ENCODE measurements at places on chromosomes 7 and 10.
A peak's percentile ranks its signal among the peaks of the same experiment; 100 is the strongest.

- no peak for DNase-seq
Observed at GRCh38 chr7:75575488-75576121, 83.5 kb downstream of the SPDYE5 start.

GRCh38 chr10:48317321-48317990, 11.0 kb downstream of the MAPK8 start:
- DNase-seq: no peak

DNA sequence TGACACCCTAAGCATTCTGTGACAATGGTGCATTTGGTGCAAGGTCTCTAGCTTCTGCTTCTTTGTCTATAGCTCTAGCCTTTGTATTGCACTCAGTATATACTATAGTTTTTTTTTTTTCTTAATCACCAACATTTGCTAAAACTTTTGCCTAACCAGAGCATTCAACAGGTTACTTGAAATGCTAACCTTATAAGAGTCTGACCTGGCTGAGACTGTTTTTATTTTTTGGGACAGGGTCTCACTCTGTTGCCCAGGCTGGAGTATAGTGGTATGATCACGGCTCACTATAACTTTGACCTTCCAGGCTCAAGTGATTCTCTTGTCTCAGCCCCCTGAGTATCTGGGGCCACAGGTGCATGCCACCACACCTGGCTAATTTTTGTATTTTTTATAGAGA, 92.4 kb downstream of the ZNF365 start:
- no peak for DNase-seq

DNA sequence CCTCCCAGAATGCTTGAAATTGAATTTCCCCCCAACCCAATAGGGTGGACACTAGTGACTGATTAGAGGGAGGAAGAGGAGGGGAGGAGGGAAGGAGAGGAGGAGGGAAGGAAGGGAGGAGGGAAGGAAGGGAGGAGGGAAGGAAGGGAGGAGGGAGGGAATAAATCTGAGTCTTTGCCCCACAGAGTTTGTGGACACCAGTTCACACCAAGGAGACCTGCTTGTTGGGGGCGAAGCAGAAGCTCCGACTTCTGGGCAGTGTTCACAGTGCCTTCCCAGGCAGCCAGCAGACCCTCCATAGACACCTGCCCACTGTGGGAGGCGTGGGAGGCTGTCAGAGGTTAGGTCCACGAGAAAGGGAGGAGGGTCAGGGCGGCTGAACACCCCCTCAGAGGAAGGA, 44.8 kb downstream of the PRKAG2 start:
- no peak for DNase-seq

- DNase-seq: no peak
Observed at GRCh38 chr10:10613656-10614244, 403.9 kb upstream of the CELF2 start.

DNA sequence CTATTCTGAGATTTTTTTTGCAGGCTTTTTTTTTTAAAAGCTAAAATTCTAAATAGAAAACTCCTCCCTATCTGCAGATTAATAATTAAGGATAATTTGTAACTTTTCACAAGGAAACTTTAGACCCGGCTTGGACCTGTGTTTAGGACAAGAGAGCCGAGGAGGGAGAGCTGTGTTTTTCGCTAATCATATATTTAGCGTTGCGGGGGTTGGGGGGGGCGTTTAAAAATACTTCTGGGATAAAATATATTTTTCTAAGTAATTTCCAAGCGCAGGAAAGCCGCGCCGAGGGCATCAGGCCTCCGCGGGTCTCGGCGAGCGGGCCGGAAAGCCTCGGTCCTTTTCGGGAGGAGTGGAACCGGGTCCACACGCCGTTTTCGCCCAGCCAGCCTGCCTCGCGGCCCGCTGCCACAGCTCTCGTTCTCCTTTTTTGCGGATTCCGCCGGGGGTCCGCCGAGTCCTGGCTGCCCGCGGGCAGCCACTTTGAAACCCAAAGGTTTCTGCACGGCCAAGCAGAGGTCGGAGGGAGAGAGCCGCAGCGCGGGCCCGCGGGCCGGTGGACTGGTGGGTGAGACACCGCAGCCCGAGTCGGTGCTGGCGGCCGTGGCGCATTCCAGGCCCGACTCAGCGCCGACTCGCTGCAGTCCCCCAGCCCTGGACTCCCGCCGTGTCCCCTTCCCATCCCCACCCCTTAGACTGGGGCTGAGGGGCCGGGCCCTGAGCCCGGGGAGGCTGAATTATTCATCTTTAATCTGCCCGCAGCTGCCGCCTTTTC, 2.3 kb downstream of the PAX2 start:
- DNase-seq: no peak

- DNase-seq: no peak
Observed at GRCh38 chr10:75018686-75019307, 92.7 kb upstream of the SAMD8 start.

DNA sequence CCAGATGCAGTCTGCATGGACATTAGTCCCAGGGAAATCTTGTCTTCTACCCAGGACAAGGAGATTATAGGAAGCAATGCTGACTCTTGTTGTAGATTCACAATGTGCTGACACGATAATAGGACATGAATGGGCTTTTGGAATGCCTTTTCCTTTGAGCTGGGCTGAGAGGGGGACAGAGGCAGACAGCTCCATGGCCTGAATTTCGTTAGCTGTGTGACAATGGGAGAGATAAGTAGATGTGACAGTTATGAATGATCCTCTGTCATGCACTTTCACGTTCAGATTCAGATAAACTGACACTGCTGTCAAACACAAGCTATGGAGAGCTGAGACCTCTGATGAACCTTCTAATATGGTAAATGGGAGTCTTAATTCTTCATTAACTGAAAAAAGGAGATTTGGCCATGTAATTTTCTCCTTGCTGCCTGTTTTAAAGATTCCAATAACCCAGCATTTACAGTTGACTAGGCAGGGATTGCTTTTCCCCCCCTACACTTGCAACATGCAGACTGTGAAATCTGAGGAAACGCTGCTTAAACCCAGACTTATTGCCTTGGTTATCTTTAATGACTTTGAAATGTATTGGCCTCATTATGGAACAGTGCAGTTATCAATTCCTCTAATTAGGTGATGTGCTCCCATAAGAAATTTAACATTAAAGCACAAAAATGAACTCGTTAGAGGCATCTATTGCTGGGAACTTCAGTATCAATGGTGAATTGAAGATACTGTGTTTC, 669.3 kb downstream of the AUTS2 start:
- DNase-seq: peak; percentile 21

DNA sequence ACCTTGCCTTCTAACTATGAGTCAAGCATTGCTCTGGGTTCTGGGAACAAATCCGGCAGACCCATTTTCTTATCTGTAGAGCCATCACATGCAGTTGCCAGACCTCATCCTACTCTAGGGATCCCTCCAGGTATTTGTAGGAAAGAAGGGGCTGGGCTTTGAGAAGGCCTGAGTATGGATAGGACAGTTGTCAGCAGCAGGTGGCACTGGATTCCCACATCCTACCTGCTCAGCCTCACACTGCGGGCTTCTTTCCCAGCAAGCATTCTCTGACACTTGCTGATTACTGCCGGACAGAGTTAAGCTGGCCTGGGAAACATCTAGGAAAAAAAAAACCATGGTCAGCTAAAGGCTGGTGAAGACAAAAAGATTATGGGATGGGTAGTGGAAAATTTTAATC, 224.1 kb downstream of the CCSER2 start:
- peak; percentile 6 for DNase-seq

DNA sequence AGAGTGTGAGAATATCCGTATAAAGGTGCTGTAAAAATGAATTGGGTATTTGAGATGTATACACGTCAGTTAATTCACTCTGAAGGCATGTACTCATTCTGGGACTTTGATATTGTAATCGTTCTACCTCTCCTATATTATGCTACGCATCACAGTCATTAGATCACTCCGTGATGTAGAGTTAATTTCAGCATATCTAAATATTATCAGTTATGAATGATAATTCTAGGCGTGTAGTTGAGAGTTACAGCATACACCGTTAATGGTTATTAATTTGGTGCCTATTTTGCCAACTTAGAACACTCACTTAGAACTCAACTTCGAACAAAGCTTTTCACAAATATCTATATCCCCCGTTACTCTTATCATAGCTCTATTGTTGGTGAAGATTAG, 477 bp upstream of the MCU start:
- DNase-seq: no peak

DNA sequence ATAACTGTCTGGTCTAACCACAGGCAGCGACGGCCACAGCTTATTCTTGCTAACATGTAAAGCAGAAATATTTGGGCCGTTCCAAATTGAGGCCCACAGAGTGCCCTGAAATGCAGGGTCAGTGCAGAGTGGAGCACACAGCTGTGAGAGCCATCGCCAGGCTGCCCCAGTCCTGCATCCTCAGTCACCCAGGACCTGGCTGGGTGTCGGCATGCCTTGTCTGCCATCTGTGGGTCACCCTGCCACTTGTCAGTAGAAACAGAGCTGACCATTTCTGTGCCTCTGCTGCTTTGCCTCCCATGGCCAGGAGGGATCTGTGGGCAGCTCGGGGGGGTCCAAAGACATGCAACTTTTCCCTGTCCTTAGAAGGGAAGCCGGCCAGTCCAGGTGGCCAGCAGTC, 57.3 kb upstream of the BTBD16 start:
- DNase-seq: no peak

Data from NCI-H1417 (cell line).